ENCODE measurements at places on chromosomes 7 and 10.

DNA sequence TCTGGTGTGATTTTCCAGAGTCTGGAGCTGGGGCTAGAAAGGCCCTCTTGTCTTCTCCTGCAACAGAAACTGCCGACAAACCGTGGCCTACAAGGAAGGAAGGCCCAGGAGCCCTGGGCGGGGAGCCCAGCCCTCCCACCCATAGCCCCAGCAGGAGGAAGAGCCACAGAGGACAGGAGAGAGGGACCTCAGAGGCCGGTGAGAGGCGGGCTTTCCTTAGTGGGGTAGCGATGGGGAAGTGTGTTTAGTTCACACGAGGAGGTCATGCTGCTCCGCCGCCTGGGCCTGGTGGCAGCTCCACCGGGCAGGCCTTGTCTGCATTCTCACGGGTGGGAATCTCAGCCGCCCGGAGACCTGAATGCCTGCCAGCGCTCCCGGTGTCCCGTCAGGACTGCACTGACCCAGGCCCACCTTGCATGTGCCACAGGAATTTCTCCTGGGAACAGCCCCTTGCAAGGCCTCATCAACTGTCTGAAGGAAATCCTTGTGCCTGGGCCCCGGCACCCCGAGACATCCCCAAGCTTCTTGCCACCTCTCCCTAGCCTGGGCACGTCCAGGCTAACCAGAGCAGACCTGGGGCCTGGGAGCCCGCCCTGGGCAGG is 50.9 kb downstream of the ZNF467 start:
- DNase-seq: no peak

- DNase-seq: peak; percentile 43
Observed at GRCh38 chr10:34967335-34967880, 122.7 kb downstream of the CUL2 start.

DNA sequence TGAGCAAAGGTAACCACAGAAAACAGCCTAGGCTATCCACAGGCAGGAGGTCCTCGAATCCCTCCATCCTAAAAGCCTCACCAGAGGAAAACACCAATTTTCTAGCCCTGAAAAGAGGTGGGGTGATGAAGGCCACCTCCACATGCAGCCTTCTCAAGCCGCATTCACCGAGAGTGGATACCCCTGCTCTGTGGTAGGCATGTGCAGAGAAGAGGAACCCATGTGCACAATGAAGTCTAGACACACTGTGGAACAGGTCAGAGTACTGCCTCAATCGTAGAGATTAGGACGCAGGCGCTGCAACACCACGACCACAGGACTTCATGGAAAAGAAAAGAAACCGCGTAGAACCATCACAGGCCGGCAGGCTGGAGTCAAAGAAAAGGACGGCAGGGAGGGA is 38.8 kb downstream of the GRB10 start:
- DNase-seq: no peak

DNA sequence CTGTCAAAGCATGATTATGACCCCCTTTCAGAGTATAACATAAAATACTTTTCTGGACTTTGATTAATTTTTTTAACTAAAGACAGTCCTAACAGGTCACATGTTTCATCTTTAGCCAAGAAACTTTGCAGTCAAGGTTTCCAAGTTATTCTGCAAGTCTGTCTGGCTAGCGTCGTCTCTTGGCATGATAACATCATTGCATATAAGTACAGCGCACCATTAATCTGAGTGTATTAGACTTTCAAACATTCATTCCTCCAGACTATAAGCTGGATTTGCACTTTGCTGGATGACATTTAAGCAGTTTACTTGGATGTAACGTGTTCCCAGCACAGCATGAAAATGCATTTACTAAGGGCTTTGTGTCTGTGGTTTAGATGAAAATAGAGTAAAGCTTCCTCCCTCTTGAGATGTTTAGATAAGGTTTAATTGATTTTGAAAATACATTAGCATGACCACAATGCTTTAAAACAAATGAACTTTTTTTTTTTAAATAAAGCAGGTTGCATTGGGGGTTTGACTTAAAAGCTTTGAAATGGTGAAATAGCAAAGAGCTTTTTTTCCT is 349.0 kb upstream of the MTPN start:
- DNase-seq: no peak

GRCh38 chr10:11936389-11937152 is 106.0 kb downstream of the UPF2 start:
- no peak for DNase-seq

- DNase-seq: peak; percentile 16
Observed at GRCh38 chr7:139871331-139871730, 42.3 kb downstream of the TBXAS1 start.

DNA sequence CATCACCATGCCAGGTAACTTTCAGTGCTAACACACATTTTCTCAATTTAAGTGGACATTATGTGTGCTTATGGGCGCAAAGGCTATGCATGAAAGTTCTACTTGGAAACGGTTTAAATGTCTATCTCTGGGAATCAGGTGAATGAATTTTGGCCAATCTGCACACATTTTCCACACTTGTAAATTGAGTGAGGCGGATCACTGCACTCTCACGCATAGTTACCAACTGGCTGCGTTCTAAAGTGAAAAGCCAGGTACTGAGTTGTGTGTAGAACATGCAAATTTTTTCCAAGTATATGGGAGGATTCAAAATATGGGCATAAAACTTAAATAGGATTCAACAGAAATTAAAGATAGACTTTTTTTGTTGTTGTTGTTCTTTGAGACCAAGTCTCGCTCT is 323.7 kb downstream of the RNLS start:
- no peak for DNase-seq

DNA sequence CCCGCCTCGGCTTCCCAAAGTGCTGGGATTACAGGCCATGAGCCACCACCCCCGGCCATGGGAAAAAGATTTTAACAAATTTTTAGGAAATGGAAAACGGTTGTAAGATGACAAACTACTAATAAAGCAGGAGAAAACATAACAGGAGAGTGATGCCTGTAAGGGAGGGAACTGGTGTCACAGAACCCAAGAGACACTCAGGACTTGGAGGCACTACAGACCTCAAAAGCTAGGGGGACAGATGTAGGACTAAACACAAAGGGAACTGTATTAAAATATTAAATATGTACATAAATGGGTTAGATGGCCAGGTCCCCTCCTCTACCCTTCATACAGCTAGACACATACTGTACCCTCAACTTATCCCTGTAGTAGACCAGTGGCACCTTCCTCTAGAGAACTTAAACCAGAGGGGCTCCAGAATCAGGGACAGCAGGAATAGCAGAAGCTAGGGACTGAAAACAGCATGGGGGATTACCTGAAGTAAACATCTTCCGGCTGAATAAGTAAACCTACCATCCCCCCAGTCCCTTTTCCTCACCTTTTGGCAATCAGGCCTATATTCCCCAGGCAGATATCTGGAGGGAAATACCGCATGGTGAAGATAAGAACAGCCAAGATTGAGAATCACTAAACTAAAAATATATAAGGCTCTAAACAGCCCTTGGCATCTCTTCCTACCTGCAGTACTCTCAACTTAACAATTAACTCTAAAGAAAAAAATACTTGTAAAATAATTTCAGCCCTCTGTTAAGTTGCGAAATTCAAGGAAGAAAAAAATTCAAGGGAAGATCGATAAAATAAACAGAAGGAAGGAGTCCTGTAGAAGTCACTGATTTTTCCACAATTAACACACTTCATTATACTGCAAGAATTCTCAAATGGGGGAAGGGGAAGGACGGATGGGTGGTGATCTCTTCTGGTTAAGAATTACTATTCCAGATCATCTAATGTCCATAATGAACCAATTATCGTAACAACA is 15.5 kb downstream of the TM9SF3 start:
- DNase-seq: no peak

GRCh38 chr7:142057101-142057500 is 54.4 kb upstream of the MGAM2 start:
- DNase-seq: no peak

GRCh38 chr10:81730891-81731290 is 144.1 kb upstream of the NRG3 start:
- DNase-seq: no peak

DNA sequence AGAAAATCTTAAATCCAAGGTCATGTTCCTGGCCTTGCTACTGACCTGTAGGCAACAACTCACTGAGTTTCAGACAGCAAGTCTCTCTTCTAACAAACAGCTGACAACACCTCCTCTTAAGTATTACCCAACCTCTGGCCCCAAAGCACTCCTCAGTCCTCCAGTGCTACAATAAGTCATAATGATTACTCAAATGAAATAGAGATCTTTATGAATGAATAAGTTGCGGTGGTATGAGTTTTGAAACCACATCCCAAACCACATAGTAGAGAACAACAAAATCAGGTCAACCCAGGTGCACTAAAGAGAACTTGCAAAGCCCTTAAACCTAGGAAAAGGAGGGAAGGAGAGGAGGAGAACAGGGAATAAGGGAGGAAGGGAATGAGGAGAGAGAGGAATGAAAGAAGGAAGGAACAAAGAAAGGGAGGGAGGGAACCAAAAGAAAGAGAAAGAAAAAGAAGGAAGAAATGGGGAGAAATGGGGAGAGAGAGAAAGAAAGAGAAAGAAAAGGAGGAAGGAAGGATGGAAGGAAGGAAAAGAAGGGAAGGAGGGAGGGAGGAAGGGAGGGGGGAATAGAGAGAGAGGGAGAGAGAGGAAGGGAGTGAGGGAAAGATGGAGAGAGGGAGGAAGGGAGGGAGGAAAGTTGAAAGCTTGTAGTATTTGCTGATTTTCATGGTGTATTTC is 142.8 kb upstream of the CALCR start:
- DNase-seq: no peak
